T-helper 9 cell (primary cell): ENCODE measurements at places on chromosomes 13 and 19.
A peak's percentile ranks its signal among the peaks of the same experiment; 100 is the strongest.

DNA sequence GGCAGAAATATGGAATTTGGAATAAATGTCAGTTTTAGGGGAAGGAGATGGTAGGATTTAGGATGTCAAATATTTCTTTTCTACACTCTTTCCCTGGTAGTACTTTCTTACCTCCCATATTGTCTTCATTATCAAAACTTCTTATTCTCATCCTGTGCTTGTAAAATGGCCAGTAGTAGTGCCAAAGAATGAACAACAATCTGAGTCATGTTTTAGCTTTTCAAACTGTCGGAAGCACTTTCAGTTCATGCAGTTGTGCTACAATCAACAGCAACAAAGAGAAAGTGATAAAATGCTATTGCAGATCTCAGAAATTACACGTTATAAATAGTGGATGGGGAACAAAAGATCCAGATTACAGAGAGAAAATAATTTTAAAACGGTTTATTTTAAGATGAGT, 193.7 kb upstream of the RXFP2 start:
- no peak for DNase-seq

- DNase-seq, result no peak
These were observed 2.9 kb downstream of the CD70 start for GRCh38 chr19:6587998-6588507.

DNA sequence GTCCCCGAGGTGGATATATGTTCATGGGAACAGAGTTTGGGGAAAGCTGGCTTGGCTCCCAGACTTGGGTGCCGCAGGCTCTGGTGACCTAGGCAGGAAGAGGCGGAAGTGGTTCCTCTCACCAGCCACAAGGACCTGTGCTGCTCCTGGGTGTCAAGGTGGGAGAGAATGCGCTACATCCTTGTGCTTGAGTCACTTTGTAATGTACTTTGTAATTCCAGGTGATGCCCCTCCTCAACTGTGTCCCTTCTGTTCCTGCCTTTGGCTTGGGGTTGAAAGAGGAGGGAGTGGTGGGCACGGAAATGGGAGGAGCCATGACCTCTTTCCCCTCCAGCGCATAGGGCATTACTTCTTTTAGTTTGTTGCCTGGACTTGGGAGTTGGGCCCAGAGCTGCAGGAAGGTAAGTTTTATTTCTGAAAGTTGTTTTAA, 10.9 kb downstream of the GARRE1 start:
- DNase-seq, result no peak

GRCh38 chr19:8085598-8086408, 33.2 kb downstream of the CCL25 start:
- no peak for DNase-seq

- DNase-seq, result no peak
These were observed 180.4 kb downstream of the DNAJC15 start for GRCh38 chr13:43203781-43204180.

DNA sequence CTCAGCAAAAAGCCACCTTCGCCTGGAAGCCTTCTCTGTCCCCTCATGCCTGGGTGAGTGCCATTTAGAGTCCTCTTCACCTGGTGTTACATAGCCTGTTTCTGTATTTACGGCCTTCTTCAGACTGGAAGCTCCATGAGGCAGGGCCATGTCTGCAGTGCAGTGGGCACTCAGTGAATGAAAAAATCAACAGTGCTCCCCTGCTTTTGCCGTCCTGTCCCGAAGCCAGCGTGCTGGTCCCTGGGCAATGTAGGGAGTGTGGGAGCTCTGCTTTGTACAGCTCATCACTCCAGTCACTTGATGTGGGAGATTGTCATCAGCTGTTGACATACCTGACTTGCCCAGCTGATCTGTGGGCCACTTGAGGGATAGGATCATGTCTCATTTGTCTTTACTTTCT, 129.0 kb upstream of the TSHZ3 start:
- no peak for DNase-seq

- DNase-seq, result no peak
These were observed 125.9 kb downstream of the MIPEP start for GRCh38 chr13:23763318-23763717.

- no peak for DNase-seq
These were observed 210.9 kb downstream of the RGCC start for GRCh38 chr13:41668130-41668757.

DNA sequence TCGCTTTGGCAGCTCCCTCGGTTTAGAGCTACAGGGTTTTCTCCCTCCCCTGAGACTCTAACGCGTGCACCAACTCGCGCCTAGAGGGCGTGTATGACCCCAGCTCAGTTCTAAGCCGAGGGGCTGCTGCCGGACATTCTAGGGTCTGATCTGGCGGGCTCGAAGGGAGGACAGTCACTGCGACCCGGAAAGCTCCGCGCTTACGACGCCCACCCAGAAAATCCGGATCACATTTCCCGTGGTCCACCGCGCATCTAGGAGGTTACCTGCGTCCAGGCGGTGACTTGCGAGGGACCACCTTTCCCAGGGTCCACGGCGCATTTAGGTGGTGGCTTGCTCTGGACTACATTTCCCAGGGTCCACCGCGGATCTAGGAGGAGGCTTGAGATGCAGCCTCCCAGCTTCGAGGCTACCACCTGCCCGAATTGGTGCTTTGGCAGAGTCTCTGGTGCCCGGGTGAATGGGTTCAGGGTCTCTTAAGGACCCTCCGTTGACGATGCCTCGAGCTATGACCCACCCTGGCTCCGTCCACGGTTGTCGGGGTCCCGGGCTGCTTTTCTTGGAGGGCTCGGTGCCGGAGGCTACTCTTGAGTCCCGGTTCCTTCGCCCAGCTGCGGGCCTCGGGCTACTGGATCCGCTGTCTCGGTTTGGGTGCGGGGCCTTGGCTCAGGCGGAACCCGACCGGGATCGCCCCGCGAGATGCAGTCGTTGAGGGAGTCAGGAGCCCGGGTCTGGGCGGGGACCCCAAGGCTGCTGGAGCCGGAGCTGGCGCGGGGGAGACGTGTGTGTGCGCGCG, 30.5 kb downstream of the ZNF146 start:
- DNase-seq, result no peak

GRCh38 chr19:4430760-4431159, 26.8 kb downstream of the UBXN6 start:
- DNase-seq, result no peak

DNA sequence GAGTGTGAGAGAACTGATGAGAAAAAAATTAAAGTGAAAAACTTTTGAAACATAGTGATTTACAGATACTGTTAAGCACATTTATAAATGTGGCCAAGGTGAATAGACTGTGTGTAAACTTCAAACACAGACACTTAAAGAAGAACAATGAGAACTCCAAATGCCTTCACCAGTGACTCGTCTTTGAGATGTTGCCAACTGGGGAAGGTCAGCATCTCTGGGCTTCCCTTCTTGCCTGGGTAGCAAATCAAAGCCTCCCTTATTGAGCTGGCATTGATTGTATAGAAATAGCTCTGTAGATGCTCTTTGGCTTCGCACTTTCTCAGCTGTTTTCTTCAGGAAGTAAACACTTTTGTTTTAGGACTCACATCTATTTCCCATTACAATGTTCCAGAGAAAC, 177.3 kb upstream of the SGCG start:
- DNase-seq, result no peak

DNA sequence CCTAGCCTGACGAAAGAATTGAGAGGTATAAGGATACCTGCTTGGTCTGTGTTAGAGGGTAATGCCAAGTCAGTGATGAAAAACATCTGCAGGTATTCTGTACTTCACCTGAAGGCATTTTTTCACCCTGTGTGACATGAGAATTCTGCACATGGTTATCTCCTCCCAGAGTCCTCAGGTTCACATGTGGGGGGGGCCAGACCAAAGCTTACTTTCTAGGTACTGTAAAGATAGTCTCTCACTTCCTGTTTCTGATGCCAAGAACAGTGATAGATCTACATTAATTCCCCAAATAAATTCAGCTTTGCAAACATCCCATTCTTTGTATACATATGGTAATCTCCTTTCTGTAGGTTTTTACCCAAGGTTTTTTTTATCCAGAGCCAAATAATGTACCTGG, 53.4 kb downstream of the GPC6 start:
- no peak for DNase-seq

DNA sequence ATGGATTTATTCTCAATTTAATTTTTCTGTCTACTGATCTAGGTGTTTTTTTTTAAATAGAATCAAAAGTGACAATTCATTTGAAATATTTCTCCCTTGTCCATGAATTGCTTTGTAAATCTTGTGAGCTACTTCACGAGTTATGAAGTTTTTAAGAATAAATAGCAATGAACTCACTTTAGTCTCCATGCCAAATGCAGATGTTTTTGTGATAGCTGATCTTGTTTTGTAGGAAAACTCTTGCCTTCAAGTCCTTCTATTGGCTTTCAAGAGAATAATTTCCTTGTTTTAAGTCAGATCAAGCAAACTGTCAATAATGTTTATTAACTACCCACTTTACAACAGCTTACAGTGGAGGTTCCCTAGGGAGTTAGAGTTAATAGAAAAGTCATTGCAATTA, 99.8 kb downstream of the ITGBL1 start:
- no peak for DNase-seq

GRCh38 chr19:30784850-30785457, 412.8 kb downstream of the ZNF536 start:
- peak; percentile 53 for DNase-seq

GRCh38 chr13:80399340-80400163, 58.6 kb upstream of the SPRY2 start:
- no peak for DNase-seq

DNA sequence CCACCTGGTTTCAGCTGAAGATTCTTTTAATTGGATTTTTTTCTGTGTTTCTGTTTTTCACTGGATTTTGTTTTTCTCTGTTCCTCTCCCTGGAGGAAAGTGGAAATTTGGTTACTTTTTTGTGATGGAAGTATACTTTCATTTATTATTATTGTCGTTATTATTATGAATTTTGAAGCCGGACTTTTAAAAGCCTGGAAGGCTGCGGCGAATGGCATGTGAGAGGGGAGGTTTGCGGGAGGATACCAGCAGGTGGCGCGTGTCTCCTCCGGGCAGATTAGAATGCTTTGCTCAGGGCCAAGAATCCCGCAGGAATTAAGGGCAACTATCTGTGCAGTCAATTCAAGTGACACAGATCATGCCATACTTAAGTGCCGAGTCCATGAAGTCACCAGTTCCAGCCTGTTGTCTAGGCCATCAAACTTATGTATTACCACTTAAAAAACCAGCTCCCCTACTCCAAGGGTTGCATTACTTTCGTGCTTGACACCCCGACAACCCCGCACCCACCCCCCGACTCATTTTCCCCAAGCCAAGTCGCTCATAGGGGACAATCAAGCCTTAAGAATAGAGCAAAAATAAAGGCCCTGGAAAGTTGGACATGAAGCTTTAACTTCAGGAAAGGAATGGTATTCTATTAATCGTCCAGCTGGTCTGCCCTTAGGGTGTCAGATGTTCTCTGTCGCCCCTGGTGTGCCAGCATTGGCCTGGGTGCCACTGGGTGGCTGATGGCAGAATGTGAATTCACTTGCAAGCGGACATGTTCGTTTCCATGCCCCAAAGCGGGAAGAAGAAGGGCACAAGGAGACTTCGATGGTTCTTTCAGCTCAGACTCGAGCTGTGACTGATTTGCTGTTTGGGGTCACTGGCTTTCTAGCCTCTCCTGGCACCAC, 1.3 kb upstream of the LRCH1 start:
- DNase-seq, result peak; percentile 64

DNA sequence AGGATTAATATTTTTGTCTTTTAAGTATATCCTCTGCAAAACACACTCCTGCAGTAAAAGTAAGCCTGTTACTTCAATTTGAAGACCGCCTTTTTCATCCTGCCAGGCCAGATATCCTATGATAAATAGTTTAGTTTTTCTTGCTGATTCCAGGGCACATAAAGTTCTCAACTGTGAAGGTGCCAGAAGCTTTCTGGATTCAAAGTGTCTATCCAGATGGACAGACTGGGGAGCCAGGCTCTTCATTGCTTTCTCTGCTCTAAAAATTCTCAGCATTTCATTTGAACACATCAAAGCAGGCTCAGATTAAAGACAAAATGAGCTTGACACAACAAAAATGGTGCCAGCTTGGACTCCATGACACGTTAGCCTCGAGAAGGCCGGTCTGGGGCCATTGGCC, 53.6 kb upstream of the UBL3 start:
- no peak for DNase-seq

GRCh38 chr19:32388393-32388855, 17.1 kb upstream of the DPY19L3 start:
- no peak for DNase-seq

DNA sequence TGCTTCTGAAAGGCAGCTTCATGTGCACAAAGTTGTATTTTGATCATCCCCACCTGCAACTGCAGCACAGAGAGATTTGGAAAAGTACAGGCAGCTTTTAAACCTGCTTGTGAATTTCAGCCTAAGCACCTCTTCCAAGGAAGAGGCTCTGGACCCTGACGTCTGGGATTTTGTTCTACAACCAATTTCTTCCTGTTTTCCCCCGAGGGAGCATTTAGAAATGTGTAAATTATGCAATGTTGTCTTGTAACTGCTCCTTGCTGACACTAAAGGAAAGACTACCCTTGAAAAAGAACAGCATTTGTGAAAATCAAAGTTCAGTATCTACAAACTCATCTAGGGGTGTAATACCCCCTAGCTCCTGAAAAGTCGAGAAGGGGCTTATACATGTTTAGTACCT, 15.4 kb downstream of the MED26 start:
- no peak for DNase-seq

- DNase-seq, result peak; percentile 60
These were observed 27.2 kb downstream of the PBX4 start for GRCh38 chr19:19591133-19591825.

- no peak for DNase-seq
These were observed 393.8 kb downstream of the PCDH20 start for GRCh38 chr13:61021838-61022237.

DNA sequence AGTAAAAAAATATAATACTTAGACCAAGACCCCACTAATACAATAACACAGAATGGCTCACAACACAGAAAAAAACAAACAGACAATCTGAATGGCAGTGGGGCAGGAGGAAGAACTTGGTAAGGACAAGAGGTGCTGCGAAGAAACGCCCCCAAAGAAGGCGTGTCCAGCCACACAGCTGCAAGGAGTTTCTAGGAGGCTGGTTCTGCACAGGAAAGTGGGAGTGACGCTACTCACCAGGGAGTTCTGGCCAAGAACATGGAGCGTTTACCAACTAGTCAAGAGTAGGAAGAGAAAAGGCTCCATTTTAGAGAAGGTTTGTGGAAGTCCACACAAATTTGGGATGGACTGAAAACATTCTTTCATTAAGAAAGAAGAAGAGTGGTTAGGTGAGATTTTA, 95.3 kb upstream of the SLC15A1 start:
- DNase-seq, result no peak

DNA sequence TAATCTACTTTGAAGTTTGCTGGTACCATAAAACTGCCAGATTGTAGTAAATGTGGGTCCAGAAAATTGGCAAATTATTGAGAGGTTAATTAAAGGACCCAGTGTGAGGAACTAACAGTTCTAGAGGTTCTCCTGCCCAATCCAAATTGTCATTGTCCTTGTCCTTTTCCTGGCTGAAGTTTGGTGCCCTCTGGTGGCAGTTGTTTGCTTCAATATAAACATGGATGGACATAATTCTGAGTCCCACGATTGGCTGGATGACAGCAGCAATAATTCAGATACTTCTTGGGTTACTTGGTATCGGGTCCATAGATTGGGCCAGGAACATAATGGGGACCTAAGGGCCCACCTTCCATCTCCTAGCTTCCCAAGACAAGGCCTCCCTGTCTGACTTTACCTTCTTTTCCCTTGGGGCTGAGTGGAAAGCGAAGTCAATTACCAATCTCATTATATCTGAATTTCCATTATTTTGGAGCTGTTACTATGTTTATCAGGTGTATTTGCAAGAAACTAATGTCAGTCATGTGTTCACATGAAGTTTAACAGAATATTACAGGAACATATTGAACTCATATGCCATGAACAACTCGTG, 33.8 kb upstream of the GARRE1 start:
- peak; percentile 60 for DNase-seq

GRCh38 chr13:30535046-30535445, 69.3 kb upstream of the HMGB1 start:
- DNase-seq, result no peak
